ENCODE measurements at places on chromosomes 4 and X.

- DNase-seq, result no peak
These were observed 46.7 kb upstream of the WDR1 start for GRCh38 chr4:10163296-10163695.

GRCh38 chr4:63123441-63123840 lies 1285.8 kb downstream of the TECRL start:
- no peak for DNase-seq

DNA sequence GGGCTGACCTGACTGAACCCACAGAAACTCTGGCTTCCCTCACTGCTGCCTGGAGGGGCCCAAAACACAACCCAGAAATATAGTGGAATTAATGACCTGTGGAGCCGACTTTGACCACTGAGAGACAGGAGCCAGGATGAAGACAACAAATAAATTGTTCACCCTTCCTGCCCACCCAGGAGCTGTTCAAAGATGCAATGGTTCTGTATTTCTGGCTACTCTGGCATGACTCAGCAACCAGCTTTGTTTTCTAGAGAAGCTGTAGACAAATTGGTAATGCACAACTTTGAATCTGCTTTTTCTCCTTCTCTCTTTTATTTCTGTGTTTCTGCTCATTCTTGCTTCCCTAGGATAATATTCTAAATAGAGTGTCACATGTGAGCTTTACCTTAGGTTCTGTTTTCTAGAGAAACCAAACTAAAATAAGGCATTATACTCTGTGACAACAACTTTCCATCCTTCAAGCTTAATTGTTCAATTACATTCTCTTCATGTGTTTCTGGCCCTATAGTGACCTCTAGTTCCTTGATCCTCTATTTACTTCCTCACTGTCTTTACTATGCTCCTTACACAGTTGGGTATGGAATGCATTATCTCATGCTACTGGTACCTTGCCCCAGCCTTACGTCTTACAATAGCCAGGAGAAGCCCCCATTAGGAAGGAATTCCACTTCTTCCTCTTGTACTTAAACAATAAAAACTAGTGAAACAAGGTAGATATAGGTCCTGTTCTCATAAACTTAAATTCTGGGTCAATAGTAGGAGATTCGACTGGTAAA lies 6.5 kb upstream of the PRKG2 start:
- DNase-seq, result no peak

DNA sequence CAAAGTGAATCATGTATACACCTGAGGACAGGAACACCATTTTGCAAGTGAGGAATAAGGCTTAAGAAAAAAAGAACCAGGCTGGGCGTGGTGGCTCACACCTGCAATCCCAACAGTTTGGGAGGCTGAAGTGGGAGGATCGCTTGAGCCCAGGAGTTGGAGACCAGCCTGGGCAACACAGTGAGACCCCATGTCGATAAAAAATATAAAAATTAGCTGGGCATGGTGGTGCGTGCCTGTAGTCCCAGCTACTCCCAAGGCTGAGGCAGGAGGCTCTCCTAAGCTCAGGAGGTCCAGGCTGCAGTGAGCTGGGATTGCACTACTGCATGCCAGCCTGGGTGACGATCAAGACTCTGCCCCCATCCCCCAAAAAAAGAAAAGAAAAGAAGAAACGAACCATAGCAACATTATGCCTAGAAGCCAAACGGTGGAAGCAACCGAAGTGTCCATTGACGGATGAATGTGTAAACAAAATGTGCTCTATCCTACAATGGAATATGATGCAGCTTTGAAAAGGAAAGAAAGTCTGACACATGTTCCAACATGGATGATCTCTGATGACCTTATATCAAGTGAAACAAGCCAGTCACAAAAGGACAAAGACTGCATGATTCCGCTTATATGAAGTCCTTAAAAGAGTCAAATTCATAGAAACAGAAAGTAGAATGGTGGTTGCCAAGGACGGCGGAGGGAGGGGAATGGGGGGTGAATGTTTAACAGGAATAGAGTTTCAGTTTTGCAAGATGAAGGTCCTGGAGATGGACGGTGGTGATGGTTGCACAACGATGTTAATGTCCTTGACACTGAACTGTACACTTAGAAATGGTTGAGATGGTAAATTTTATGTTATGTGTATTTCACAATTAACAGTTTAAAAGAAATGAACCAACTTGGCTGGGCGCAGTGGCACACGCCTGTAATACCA lies 8.6 kb upstream of the KIAA0232 start:
- no peak for DNase-seq

DNA sequence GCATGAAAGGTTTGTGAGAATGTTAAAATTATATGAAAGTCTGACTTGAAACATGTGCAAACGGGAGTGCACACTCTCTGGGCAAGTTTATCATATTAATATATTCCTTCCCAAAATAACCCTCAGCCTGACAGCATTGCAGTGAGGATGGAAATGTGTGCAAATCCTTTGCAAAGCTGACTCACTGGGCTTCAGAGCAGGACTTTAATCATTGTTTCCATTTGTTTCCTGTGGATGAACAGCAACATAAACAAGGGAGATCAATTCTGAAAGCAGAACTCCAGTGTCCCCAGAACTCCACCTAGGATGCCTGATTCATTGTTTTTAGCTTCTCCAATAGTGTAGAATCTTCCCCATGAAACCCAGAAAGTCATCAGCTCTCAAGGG lies 32.9 kb downstream of the SLC2A9 start:
- DNase-seq, result no peak

DNA sequence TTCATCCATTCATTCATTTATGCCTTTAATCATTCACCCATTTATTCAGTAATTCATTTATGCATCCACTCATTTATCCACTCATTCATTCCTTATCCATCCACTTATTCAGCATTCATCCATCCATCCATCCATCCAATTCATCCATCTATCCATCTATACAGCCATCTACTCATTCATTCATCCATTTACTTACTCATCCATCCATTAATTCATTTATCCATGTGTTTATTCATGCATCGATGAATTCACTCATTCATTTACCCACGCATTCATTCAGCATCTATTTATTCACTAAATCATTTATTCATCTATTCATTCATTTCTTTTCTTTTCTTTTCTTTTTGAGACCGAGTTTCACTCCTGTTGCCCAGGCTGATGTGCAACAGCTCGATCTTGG lies 10.4 kb downstream of the P2RY8 start:
- DNase-seq, result no peak

GRCh38 chrX:14528629-14529289 lies 577 bp upstream of the GLRA2 start:
- DNase-seq, result no peak

- peak; percentile 58 for DNase-seq
These were observed at the start of gene GDI1 for GRCh38 chrX:154436983-154437752. TSS of gene GDI1 (plus strand) at chrX:154437154. CDS start at chrX:154437255, 101 bp downstream.

GRCh38 chr4:178633263-178633662 lies 1191.0 kb upstream of the AGA start:
- no peak for DNase-seq

DNA sequence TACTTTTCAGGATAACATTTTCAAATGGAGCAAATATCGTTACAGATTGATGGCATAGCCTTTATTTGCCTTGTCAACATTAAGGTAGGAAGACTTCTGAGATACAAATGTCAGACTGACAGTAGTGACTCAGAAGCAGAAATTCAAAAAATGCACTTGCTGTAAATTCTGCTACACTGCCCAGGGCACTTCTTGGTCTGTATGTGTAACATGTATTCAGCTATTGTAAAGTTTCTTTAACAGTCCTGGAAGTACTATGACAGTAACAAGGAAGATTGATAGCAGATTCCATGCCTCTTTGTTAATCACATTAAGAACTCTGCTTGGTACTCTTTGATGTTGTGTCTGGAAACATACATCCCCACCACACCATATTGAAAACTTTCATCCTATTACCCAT lies 69.6 kb upstream of the PCDH18 start:
- no peak for DNase-seq

DNA sequence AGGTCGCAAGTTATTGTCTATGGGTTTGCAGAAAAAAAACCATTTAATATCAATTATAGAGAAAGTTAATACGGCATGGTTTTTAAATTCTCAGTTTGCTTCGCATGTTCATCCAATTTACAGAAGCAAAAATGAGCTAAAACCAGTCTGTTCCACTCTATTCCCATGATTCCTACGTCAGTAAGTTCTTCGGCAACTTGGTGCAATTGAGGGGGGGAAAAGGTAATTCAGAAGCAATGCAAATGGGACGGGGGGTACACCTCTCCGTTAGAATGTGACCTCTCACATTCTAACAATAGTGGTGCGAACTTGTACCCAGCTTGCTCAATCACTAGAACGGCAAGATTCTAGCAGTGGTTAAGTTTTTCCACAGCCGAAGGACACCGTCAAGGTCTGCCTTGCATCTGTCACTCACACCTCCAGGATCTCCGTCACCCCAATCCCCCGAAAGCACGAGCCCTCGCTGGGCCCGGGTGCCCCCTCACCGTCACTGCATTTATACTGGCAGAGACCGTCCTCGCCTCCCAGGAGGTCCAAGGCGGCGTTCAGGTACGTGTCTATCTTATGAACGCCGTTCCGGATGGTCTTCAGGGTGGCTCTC lies 653 bp downstream of the PLA2G12A start:
- peak; percentile 26 for DNase-seq

DNA sequence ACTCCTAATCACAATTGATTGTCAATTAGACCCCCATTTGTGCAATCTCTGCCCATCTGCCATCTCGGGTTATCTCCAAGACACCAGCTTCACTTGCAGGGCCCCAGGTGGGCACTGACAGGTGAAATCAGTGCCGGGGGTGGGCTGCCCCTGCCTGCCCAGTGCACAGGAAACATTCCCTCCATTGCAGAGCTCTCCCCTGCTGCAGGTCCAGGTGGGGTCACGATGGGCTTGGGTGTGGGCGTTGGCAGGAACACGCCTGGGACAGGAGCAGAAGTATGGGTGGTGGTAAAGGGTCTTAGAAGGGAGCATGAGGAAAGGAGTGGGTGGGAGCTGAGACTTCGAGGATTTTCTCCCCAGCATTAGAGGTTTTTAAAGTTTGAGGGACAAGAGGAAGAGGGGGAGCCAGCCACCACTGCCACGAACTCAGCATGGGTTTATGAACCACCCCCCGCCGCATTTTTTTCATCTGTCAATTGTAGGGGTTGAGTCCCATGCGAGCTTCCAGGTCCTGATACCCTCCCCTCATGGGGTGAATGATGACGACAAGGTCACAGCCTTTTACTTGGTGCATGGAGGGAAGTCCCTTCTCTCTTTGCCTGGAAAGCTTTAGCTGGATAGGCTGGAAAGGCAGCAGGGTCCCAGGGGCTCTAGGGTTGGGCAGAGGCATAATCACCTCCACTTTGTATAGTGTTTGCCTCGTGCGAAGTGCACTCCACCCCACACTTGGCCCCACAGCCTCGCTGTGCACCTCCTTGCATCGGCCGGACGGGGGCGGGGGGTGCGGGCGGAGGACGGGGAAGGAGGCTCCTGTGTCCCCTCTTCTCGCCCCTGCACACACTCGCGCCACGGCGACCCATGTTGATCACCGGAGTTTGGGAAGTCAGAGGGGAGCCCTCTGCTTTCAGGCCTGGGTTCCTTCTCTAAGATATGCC lies 3.5 kb upstream of the NKX1-1 start:
- no peak for DNase-seq

DNA sequence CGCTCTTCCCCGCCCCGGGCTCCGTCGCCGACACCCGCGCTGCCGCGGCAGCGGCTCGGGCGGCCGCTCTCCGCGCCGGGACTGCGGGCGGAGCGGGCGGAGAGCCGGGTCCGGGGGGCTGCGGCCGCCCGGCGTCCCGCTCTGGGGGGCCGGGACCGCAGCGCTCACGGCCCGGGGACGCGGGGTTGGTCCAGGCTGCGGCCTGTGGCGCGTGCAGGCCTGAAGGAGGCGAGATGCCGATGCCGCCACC lies 492 bp downstream of the GALNT7 start:
- DNase-seq, result no peak

DNA sequence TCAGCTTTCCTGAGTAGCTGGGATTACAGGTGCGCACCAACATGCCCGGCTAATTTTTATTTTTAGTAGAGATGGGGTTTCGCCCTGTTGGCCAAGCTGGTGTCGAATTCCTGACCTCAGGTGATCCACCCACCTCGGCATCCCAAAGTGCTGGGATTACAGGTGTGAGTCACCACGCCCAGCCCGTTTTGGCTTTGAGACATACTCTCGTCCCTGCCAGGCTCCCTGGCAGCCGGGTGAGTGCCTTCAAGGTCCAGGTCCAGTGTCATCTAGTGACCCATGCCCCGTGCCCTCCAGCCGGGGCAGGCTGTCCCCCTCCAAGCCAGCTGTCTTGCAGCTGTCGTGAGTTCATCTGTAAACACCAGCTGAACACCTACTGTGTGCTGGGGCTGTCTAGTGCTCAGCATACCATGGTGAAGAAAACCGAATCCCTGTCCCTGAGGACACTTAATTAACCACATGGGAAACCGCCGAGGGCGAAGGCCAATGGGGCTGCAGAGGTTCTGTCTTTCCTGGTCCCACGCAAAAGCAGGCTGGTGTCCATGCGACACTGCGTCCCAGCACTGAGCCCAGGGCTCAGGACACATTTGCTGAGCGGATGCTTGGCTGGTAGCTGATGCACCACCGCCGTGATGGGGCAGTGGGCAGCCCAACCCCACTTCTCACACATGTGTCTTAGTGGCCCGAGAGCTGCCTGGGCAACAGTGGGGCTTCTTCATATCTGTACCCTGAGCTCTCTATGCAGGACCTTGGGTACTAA lies 21.9 kb downstream of the NSG1 start:
- DNase-seq, result no peak

DNA sequence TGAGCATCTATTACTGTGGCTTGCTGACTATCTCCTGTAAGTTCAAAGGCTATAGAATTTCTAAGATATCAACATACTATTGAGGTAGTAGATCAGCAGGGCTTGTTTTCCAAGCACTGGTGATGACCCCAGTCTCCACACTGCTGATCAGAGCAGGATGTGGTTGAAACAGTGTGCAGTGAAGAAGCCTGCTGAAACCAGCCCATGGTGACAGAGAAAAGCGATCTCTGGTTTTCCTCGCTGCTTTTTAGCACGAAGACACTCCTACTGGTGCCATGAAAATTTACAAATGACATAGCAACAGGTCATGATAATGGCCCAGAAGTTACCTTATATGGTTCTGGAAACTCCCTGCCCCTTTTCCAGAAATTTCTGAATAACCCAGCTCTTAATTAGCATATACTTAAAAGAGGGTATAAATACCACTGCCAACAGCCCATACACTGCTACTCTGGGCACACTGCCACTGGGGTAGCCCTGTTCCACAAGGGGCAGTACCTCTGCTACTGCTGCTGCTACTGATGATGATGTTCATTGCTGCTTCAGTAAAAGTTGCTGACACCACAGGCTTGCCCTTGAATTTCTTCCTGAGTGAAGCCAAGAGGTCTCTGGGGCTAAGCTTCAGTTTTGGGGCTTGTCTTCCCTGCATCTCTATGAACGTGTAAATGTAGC lies 1689.5 kb upstream of the PCDH10 start:
- no peak for DNase-seq
